Stimulated activated CD4-positive, alpha-beta T cell treated with anti-CD3 and anti-CD28 coated beads, Interleukin-2, amount 100 ng/mL, for 24 hours (primary cell): ENCODE measurements at places on chromosomes 12 and 14.

DNA sequence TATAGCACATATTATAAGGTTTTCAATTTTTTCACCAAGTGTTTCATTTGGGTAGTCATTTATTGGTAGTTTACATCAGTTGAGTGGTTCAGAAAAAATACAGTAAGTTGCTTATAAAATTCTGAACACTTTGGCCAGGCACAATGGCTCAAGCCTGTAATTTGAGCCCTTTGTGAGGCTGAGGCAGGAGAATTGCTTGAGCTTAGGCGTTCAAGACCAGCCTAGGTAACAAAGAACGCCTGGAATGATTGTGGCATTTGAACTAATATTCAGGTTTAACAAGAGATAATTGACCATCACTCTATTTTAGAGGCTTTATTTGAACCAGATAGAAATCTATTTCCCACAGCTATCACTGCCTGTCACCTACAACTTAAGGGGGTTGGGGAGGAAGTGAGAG is 22.7 kb downstream of the HIF1A start:
- no peak for DNase-seq

- no peak for DNase-seq
These were observed 7.8 kb downstream of the PPTC7 start for GRCh38 chr12:110575326-110575725.

DNA sequence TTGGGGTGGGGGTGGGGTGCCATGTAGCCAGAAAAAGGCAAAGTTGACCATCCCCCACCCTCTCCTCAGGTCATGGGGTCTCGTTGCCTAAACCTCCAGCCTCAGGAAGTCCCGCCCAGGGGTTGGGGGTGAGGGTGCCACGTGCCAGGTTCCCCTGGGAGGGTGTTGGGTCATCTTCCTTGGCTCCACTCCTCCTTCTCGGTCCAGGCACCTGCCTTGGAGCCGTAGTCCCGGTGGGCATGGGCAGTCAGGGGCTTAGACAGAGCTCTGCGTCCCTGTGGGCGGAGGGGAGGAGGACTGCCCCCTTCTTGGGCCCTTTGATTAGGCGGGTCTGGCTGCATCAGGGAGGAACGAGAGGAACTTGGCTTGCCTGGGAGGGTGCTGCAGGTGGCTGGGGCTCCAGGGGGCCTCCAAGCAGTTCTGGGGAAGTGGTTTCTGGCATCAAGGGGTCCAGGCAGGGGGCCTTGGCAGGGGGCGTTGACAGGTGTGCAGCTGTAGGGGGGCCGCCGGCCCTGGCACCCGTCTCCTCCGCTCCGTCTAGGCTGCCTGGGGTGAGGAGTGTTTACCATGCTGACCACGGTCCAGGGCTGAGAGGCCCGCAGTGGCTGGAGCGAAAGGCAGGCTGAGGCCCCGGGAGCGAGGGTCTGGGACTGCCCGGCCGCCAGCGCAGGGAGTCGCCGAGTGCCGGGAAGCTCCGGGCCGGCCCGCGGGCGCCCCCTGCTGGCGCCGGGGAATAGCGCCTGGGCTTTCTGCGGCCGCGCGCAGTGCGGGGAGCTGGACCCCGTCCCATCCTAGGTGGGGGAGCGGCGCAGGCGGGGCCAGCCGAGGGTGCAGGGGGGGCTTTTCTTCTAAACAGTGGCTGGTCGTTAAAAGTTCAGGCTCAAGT is 7.9 kb downstream of the SETD1B start:
- peak; percentile 77 for DNase-seq

DNA sequence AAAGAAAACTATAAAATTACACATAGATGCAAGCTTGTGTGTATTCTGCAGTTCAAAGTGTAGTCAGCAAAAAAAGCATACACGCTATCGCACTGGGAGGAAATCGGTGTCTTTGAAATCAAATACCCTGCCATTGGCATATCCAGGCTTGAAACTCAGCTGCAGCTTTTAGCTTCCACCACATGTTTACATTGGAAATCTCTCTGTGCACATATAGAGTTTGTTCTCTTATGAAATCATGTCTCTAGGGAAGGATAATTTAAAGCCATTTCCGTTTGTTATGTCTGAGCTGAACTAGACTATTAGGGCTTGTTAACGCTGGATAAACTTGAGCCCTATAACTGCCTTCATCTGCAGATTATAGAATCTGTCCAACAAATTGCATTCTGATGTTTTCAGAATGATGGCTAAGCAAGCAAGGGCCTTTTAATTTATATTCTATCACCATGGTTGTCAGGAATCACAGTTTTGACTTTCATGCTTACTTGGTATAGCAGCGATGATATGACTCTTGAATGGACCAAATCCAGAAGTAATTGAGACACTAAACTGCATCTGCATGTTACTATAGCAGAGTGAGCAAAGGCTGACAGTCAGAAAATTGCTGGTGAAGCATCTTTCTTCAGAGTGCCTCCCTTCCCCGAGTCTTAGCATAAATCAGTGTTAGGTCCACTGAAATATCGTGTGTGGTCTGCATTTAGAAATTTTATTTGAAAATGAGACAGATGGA is 442.8 kb downstream of the ZFP36L1 start:
- no peak for DNase-seq

DNA sequence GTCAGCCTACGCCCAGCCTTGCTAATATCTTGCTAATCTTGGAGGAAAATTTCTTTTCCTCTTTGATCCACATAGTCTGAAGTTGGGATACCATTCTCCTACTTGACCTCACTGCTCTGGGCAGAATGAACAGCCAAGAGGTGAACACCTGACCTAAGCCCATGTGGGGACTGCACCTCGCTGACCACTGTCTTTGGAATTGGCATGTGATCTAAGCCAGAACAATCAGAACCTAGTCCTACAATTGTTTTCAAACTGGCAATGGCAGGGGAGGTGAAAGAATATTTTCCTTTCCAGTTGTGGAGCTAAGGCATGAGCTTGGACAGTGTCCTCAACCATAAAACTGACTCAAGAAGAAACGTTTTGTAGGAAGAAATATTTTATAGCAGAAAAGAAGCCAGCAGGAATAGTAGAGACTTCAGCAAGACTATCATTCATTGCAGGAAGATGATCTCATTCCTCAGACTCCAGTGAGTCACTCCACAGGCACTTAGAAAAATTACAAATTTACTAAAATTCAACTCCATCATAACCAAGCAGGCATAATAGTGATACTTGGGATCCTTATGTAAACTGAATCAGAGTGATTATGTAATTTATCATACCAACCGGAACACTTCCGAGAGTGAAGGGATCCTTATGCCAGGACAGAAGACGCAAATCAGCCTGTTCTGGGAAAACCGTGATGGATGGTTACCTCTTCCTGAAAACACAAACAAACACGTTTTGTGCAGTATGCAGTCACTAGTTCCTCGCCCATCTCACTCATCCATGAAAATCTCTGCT is 14.7 kb downstream of the PTPRO start:
- no peak for DNase-seq

DNA sequence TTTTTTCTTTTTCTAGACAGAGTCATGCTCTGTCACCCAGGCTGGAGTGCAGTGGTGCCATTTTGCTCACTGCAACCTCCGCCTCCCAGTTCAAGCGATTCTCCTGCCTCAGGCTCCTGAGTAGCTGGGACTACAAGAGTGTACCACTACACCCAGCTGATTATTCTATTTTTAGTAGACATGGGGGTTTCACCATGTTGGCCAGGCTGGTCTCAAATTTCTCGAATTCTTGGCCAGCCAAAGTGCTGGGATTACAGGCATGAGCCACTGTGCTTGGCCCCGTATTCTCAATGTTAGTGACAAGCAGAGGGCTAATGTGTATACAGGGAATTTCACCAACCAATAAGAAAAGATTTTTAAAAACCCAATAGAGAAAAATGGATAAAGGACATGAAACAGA is 8.4 kb downstream of the PLBD2 start:
- DNase-seq = no peak

DNA sequence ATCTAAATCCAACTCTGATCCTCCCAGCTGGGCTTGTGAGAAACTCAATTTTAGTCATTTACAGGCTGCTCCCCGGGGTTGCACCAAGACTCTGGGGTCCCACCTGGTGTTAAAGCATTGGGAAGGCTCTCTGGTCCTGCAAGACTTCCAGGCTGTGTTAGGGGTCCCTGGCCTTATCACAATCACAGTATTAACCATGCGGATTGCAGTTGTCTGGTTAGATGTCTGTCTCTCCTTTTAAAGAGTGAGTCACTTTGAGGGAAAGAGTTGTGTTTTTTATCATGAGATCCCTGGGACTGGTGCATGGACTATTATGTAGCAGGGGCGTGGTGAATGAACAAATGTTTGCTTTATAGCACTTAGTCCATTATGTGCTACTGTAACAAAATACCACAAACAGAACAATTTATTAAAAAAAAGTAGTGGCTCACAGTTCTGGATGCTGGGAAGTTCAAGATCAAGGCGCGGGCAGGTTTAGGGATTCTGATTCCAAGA is 531.4 kb downstream of the FUT8 start:
- no peak for DNase-seq
